Naive B cell (primary cell): ENCODE measurements at places on chromosomes 5 and 9. TPM values are rescaled to one million over a fixed set of nuclear protein-coding genes. Genes with fewer than 3 reads are reported as not detected.

Gene PAPPA
- polyA plus RNA-seq: not detected

Gene CSNK1A1
- 110 TPM for polyA plus RNA-seq

DNA sequence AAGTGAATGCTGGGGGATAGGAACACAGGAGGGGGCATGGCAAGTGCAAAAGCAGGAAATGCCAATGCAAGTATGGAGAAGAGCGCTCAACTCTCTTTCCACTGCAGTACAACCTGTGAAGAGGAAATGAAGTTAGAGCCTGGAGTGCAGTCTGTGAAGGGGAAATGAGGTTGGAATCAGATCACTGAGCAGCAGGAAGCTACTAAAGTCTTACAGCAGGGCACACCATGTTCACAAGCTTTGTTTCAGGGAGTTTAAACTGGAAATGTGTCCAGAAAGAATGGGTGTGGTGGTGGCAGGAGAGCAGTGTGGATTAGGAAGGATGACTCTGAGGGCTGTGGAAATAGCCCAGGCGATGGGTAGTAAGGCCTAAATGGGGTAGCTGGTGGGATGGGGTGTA lies 15.4 kb downstream of the ARHGEF37 start:
- H3K36me3 ChIP-seq: no peaks in the 10 kb centered on the region
- no peak for DNase-seq
- peaks cover 26% of the 10 kb centered on the region for H3K4me1 ChIP-seq
- H3K27ac ChIP-seq: no peak overlapping the region

DNA sequence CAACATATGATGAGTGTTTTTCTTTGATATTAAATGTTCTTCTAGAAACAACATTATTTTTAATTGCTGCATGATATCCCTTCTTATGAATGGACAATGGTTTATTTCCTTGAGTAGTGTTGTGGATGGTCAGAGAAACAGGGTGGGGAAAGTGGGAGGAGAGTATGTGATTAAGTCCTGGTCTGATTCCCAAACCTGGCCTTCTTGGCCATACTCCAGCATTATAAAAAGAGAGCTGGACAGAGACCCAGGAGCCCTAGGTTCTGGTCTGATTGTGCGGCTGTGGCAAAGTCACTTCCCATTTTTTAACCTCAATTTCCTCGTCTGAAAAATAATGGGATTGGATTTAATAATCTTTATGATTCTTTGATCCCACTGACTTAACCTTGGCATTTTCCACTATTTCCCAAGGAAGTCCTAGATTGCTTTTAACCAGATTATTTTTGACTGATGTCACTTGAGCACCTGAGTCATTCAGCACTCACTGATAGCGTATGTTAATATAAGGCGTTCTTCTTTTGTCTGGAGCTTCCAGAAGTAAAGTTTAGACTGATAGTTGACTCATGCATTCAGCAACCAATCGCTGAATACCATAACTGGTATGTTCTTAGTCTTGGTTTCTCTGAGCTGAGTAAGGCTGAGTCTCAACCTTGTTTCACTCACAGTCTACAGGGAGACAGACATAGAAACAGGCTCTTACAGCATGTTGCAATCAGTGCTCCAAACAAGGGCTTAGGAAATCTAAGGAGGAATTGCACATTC lies 26.2 kb downstream of the OSMR start:
- H3K4me3 ChIP-seq: no peak overlapping the region
- no peaks in the 10 kb centered on the region for H3K36me3 ChIP-seq
- peaks cover 18% of the 10 kb centered on the region for H3K27me3 ChIP-seq

GRCh38 chr9:136693490-136694162 lies 6.4 kb upstream of the AGPAT2 start:
- peaks cover 6% of the 10 kb centered on the region for H3K27me3 ChIP-seq
- no peaks in the 10 kb centered on the region for H3K36me3 ChIP-seq
- DNase-seq: no peak
- no peak overlapping the region for H3K4me3 ChIP-seq
- peaks cover 16% of the 10 kb centered on the region for H3K4me1 ChIP-seq
- no peak overlapping the region for H3K27ac ChIP-seq

DNA sequence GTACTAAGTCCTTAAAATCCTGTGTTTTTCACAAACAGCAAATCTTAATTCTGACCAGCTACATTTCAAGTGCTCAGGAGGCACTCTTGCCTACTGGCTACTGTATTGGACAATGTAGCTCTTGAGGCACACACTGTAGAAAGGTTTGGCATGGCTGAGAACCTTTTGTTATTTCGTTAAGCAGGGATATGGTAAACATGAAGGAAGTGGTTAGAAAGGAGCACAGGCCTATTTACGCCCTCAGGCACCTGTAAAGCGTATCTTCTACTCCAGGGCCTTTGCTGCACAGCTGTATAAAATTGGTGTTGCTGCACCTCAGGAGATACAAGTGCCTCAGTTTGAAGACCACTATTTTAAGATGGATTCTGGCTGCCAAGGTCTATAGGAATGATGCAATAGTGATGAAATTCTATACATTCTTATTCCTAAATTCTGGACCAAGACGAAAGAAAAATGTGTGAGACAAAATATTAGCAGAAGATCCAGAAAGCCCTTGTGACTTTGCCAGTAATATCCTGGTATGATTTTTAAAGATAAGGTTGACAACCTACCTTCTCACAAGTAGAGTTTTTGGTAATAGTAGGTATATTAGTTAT lies 9.3 kb upstream of the OTULIN start:
- H3K27ac ChIP-seq: peak overlapping the region; percentile 49
- peaks cover 11% of the 10 kb centered on the region for H3K4me1 ChIP-seq
- no peaks in the 10 kb centered on the region for H3K27me3 ChIP-seq
- no peaks in the 10 kb centered on the region for H3K36me3 ChIP-seq
- no peak for DNase-seq

DNA sequence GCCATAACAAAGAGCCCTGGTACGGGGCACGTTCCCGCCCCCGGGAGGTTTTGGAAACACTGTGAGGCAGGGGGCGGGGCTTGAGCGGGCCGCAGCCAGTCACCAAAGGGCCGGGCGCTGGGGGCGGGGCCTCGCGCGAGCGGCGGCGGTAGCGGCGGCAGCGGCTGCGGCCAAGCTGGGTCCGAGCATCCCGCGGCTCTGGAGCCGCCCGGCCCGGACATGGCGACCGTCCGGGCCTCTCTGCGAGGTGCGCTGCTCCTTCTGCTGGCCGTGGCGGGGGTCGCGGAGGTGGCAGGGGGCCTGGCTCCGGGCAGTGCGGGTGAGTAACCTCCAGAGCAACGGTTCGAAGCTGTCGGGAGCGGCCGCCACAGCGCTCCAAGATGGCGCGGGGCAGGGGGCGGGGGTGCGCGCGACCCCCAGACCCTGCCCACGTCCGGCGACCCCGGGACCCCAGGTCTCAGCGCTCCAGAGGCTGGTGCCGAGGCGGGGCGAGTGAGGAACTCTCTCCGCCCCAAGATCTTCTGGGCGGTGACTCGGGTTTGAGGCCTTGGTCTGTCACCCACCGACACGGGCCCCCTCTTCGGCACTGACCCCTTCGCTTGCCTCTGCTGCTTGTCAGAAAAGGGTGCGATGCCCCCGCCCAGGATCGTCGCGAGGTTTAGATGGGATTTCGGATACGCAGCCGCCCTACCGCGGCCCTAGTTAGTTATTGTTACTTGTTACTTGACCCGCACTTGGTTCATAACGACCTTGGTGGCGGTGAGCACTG lies at the start of gene RECK:
Gene RECK, plus strand, starts transcription at position 134 of the 769 bp plus-strand sequence. Its CDS starts 86 bp downstream, at position 220.
- DNase-seq: peak; percentile 84
- H3K4me1 ChIP-seq: peaks cover 24% of the 10 kb centered on the region
- H3K4me3 ChIP-seq: peak within 1 kb of the TSS; percentile 91
- H3K27me3 ChIP-seq: peaks cover 11% of the 10 kb centered on the region
- peak within 1 kb of the TSS; percentile 71 for H3K27ac ChIP-seq

DNA sequence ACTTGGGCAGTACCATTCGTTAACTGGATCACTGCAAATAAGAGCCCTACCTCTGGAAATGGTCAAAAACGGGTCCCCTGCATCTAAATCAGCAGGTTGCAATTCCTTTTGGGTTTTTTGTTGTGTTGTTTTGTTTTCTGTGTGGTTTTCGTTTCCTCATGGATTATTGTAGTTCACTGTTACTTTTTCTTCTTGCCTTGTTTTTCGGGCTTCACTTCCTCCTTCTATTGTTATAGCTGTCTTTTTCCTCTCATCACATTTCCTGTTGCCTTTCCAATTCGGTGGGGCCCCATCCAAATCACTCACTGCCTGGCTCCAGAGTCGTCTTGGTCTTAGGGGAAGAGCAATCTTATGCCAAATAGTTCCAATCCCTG lies 8.7 kb upstream of the SSBP2 start:
- no peak overlapping the region for H3K4me3 ChIP-seq
- DNase-seq: no peak
- peaks cover 8% of the 10 kb centered on the region for H3K4me1 ChIP-seq
- no peak overlapping the region for H3K27ac ChIP-seq

DNA sequence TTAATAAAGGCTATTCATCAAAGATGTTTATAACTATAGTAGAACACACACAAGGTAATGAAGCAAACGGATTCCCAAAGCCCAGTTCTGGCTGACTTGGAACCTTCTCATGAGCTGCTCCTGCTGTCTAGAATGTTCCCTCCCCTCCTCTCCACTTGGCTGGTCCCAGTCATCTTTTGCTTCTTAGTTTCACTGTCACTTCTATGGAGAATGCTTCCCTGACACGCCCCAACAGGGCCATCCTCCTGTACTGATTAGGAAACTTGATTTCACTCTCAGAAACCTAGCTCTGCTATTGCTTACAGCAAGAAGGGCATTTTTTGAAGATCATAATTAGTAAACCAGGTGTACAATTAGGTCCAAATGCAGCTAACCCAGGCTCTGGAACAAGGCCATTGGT lies 3.2 kb upstream of the RAPGEF1 start:
- H3K36me3 ChIP-seq: no peaks in the 10 kb centered on the region
- H3K4me1 ChIP-seq: peaks cover 41% of the 10 kb centered on the region
- no peaks in the 10 kb centered on the region for H3K27me3 ChIP-seq
- no peak for DNase-seq
- H3K27ac ChIP-seq: no peak overlapping the region

- DNase-seq: peak; percentile 67
- H3K36me3 ChIP-seq: no peaks in the 10 kb centered on the region
- H3K27ac ChIP-seq: peak overlapping the region; percentile 98
- H3K27me3 ChIP-seq: no peaks in the 10 kb centered on the region
Observed at GRCh38 chr5:108728566-108729241, 19.0 kb upstream of the FER start.

DNA sequence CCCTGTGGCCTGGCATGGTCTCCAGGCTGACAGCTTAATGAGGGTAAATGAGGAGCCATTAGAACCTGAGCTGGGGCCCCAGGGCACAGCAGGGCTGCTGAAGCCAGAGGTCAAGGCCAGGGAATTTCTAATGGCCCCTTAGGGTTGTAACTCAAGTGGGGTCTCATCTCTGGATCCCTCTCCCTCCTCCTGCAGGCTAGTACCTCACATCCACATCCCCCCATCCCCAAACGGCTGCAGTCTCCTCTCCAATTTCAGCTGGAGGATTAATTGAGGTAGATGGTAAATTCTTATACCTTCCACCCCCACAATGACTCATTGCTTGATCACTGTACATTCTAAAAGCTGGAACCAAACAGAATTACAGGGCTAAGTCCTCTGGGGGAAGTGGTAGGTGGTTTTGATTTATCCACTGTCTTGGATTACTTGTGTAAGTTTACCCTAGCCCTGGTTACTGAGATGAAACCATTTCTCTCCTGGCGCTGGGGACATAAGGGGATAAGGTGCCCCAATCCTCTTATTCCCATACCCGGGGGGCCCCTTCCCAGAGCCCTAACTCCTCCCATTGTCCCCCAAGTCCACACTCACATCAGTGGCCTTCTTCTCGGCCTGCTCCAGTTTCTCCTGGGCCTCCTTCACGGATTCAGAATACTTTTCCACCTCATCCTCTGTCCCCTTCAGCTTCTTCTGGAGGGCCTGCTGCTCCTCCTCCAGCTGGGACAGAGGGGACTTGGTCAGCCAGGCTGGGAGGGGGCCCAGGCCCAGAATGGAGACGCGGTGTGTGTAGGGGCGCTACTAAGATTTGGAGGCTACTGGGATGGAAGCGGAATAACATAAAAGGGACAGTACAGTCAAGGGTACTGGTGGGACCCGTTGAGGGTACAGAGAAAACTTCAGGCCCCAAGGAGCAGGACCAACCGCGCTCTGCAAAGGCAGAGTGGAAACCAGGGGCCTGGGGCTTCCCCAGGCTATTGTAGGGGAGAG lies 875 bp downstream of the TPM2 start:
- DNase-seq: no peak
- H3K36me3 ChIP-seq: no peaks in the 10 kb centered on the region
- no peaks in the 10 kb centered on the region for H3K27me3 ChIP-seq
- peaks cover 16% of the 10 kb centered on the region for H3K4me1 ChIP-seq

- no peak overlapping the region for H3K27ac ChIP-seq
- peak; percentile 34 for DNase-seq
- H3K27me3 ChIP-seq: no peaks in the 10 kb centered on the region
- H3K4me1 ChIP-seq: no peaks in the 10 kb centered on the region
- H3K36me3 ChIP-seq: peaks cover 46% of the 10 kb centered on the region
Observed at GRCh38 chr9:2087500-2088313, 72.6 kb downstream of the SMARCA2 start.

DNA sequence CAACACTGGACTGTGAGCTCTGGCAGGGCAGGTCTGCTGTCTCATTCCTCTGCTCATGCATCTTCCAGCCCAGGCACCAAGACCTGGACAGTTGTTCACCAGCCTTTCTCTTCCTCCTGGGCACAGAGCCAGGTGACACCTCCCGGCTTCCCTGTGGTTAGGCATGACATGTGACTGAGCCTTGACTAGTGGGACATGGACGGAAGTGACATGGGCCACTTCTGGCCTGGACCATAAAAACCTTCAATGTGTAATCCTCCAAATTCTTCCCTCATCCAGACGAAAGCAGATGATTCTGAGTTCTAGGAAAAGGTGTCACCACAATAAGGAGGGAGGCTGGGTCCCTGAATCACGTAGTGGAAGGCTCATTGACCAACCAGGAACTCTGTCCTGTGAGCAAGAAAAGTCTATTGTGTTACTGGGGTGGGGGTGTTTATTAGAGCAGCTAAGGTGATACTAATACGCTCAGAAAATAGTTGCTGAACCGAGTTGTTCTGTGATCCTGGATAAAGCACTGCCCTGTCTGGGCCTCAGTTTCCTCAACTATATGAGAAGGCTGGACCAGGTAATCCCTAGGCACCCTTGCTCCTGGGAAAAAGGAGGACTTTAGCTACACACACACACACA lies 26.6 kb upstream of the CRB2 start:
- no peaks in the 10 kb centered on the region for H3K36me3 ChIP-seq
- H3K27me3 ChIP-seq: no peaks in the 10 kb centered on the region
- H3K4me1 ChIP-seq: peaks cover 48% of the 10 kb centered on the region
- H3K4me3 ChIP-seq: no peak overlapping the region
- H3K27ac ChIP-seq: no peak overlapping the region

DNA sequence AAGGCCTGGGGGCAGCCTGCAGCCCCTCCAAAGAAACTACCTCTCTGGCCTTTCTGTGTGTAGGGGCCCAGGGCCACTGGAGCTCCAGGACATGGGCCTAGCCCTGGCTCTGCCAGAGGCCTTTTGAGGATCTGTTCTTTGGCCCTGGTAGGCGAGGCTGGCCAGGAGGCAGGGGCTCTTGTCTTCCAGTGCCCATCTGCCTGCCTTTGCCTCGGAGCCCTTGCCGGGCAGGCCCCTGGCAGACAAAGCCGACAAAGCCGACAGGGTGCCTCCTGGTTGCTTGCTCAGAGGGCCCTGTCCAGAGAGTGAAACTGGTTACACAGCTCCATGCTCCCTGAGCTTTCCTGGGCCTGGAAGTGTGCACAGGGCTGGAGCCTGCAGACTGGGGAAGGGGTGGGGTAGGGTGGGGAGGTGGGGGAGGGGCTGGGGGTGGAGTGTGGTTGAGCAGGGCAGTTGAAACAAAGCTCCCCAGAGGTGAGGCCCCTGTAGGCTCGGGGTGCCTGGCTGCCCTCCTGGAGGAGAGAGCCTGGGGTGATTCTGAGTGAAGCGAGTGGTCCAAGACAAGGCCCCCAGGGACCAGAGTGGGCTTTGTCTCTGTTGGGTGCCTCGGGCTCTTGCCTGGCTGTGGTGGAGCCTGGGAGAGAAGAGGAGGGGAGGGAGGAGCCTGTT lies 29.3 kb downstream of the PTPA start:
- no peaks in the 10 kb centered on the region for H3K36me3 ChIP-seq
- peak overlapping the region; percentile 83 for H3K4me3 ChIP-seq
- H3K27ac ChIP-seq: peak overlapping the region; percentile 95
- no peaks in the 10 kb centered on the region for H3K27me3 ChIP-seq
- DNase-seq: peak; percentile 5
